ENCODE measurements at places on chromosomes 7 and 10.

GRCh38 chr7:728602-729001 lies 1.5 kb upstream of the PRKAR1B start:
- DNase-seq = no peak

GRCh38 chr10:22704471-22704911 lies 9.9 kb downstream of the PIP4K2A start:
- DNase-seq = no peak

DNA sequence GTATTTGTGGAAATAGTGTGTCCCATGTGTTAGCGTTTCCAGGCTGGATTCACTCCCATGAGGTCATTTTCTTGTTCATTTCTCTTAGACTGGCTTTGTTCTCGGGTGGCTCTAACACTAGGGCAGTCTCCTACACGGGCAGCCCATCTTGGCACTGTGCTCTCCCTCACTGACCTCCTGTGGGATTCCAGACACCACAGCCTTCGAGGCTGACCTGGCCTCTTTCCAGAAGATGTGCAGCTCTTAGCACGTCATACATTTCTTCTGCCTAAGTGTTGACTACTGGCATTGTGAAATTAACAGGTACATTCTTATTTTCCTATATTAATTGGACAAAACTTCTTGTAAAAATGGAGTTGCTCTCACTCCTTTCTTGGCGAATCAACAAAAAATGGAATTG lies 72.8 kb downstream of the INSYN2A start:
- no peak for DNase-seq

DNA sequence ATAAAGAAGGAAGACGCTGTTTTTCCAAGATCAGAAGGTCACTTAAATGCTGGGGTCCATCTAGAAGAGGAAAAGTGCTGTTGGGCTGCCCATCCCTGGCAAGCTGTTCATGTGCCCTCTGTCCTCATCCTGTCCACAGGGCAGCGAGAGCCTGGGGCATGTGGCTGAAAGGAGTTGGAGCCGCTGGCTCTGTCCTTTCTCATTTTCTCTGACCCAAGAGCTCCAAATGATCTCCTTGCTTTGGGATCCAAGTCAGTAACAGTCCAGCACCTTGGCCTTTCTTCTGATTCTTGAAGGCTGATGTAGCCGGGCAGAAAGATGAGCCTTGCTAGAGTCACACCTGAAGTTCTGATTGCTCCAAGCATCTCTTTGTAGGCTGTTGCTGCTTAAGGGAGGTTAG lies 44.4 kb downstream of the SPDYE5 start:
- DNase-seq = no peak

- no peak for DNase-seq
Observed at GRCh38 chr10:72588266-72588665, 37.6 kb downstream of the MICU1 start.

- DNase-seq = no peak
Observed at GRCh38 chr10:97612386-97612785, 20.9 kb downstream of the MORN4 start.

GRCh38 chr7:125059861-125060456 lies 130.3 kb upstream of the POT1 start:
- DNase-seq = no peak

DNA sequence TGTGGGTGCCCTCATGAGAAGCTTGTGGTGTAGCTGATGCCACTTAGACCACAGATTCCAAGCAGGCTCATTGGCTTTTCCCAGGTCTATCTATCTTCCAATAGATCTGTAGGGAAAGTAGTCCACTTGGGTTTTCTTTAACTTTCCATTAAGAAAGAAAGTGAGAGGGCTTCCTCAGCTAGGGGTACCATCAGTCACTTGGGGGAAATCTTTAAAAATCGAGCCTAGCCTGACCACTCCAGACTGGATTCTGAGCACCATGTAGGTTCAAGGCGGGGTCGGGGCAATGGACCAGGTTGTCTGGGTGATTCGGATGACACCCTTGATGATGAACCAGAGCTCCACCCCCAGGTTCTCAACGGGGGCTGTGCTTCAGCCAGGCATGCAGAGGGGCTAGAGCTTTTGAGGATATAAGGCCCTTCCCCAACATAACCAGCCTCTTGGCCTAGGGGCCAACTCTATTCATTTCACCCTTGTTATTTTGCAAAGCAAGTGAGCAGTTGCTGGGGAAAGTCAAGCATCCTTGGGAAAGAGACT lies 27.0 kb downstream of the ITPRIP start:
- DNase-seq = no peak

DNA sequence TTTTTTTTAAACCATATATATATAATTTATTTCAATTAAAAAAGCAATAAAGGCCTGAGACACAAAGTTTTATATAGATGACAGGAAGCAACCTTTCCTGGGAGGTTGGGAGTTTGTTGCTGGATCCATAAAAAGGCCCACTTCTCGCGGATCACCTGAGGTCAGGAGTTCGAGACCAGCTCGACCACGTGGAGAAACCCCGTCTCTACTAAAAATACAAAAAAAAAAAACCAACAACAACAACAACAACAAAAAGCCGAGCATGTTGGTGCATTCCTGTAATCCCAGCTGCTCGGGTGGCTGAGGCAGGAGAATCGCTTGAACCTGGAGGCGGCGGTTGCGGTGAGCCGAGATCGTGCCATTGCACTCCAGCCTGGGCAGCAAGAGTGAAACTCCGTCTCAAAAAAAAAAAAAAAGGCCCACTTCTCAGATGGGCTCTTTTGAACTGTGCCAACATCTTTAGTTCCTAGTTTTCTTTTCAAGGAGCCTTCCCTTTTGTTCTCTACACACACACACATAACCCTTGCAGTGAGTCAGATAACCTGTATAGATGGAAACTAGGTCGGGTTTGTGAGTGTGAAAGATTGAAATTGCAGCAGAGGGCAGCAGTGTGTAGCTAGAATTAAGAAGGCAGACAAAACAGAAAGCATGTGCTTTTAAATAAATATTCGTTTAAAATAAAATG lies 1.2 kb upstream of the SMNDC1 start:
- no peak for DNase-seq

DNA sequence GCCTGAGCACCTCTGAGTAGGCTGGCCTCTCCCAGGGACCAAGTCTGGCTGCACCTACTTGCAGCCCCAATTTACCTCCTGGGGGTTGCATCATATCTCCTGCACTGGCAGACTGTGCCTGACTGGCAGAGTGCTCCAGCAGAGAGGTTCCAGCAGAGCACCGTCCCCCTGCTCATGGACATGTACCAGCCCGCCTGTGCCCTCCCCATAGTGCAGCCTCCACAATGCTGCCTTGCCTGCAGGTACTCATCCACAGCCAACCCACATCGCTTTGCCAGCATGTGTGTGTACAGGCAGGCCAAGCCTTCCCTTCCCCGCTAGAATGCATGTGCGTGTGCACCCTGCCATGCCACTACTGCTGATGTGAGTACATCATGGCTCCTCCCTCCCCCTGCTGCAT lies 105.5 kb upstream of the NPSR1 start:
- DNase-seq = no peak

DNA sequence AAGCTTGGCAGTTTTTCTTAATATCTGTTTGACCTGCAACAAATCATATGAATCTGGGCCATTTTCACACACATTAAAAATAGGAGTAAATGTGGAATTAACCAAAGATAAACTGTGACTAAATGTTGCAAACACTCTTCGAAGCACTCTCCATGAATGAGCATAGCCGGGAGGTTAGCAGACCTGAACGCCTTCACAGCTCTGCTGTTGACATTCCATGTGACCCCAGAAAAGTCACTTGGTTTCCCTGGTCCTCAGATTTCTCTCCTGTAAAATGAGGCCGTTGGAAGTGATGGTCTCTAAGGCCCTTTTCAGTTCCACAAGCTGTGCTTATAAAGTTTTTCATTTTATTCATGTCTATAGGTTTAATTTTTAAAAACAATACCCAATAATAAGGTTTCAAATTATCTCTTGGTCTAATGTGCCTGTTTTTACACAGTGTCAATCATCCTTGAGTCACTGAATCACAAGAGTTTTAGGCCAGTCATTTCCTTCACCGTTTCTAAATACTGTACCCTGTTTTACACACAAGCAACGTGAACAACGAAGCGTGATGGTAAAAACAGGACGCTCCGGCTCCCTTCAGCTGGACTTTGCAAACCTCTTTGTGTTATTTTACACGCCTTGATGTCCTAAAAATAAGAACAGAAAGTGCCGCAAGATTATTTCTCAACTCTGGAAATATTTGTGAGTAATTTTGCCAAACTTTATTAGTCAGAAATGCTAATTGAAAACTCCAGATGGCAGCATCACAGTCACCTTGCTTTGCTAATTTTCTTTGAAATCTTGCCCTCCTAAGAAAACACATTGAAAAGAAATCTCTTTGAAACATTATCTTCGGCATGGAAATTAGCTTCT lies 38.6 kb upstream of the MET start:
- no peak for DNase-seq

DNA sequence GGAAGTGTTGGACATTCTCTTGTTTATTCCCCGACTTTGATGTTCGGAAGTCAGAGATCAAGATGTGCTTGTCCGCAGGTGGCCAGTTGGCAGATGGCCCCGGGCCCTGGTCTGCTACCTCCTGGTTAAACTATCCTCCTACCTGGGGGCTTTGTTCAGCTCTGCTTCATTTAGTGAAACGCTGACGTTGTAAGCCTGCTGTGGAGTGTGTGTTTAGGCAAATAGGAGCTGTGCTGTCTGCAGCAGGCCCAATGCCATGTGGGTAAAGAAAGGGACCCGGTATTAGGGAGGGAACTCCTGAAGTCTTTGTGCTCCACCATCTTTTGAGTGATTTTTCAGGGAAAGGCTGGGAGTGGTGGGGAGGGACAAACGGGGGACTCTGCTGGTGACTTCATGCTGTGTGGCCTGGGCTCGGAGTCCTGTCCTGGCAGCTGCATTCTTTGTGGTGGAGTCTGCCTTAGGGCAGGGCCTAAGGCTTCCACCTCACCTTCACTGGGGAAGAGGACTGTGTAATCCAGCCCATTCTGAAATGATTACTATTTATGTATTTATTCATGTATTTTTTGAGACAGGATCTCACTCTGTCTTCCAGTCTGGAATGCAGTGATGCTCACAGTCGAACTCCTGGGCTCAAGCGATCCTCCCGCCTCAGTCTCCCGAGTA lies 171.1 kb upstream of the KLF6 start:
- no peak for DNase-seq

- DNase-seq = no peak
Observed at GRCh38 chr7:157558061-157558460, 221.3 kb downstream of the DNAJB6 start.

GRCh38 chr10:4390219-4390618 lies 435.8 kb upstream of the AKR1E2 start:
- no peak for DNase-seq

GRCh38 chr10:124125305-124126116 lies 32.1 kb upstream of the CHST15 start:
- DNase-seq = no peak

- no peak for DNase-seq
Observed at GRCh38 chr10:19014034-19014433, 34.6 kb upstream of the MALRD1 start.

- no peak for DNase-seq
Observed at GRCh38 chr7:55022002-55022985, 3.5 kb downstream of the EGFR start.

DNA sequence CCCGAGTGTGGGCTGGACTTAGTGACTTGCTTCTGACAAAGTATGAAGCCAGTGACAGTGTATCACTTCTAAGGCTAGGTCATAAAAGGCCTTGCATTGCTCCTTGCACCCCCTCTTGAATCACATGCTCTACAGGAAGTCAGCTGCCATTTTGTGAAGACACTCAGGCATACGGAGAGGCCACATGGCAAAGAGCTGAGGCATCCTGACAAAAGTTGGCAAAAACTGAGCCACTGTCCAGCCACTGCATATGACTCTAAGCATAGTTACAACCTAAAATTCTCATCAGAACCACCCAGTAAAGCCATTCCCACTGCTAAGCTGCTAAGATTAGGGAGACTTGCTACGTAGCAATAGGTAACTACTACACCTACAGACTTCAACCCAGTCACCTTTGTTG lies 18.6 kb downstream of the COBL start:
- DNase-seq = no peak

DNA sequence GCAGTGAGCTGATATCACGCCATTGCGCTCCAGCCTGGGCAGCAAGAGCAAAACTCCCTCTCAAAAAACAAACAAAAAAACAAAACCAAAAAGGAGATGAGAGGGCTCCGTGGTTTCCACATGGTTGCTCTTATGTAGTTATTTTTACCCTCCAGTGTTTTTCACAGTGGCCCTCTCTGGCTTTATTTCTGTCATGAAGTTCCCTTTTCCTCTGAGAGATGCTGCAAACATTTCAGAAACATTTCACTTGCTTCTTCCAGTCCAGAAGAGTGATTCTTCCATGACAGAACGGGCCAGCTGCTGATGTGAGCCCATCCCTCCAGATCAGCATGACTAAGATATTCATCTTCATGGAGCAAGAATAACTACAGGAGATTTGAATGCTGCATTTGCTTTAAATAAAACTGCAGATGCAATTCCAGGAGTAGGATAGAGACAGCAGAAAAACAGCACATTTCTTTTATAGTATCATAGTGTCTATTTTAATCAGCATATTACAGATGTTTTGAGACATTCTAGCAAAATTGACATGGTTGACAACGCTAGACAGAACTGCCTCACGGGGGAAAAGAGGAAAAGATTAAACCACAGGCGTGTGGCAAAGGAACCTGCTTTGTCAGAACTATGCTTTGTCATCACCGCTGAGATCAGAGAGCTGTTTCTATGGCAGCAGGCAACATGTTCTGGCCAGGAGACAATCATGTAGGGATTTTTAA lies 40.3 kb downstream of the NRCAM start:
- DNase-seq = no peak

DNA sequence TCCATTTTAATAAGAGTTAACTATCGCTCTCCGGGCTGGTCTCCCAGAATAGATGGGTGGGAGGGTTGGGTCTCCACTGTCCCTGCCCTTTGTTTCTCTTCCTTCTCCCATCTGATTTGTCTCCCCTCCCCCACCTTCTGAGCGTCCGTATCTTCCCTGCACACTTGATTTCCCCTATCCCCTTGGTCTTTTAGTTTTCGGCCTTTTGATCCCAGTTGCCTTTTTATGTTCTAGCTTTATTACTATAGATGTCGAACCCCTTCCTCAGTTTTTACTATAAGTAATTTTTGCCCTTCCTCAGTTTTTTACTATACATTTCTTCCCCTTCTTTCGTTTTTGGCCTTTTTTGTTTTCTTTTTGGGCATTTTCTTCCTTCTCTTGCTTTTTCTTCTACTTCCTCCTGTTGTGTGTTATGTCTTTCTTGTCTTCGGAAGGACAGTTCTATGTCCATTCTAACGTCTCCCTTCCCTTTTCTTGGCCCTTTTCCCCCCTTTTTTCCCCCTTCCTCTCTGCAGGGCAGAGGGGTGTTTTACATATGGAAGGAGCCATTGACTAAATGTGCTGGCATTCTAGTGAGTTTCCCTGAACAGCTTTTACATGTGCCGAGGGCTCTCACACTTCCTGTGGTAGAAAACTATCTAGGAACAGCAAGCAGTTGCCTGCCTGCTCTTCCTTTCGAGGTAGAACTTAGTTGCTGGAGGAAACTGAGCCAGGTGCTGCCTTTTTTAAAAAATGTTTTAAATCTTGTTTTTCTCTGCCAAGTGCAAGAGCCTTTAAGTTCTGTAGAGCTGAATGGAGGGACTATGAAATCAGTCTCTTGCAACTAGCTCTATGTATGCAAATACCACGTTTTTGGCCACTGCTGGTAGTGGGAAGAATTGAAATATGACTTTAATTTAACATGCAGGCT lies 2.8 kb downstream of the TET1 start:
- DNase-seq = no peak
